ENCODE measurements at places on chromosomes 5 and 9. TPM values are rescaled to one million over a fixed set of nuclear protein-coding genes. Genes with fewer than 3 reads are reported as not detected.

The IL7R gene
- 0.11 TPM for total RNA-seq

The SPATA31E1 gene
- 0.21 TPM for total RNA-seq

The JAKMIP2 gene
- 36.8 TPM for total RNA-seq

The SMIM23 gene
- not detected for total RNA-seq

The SOHLH1 gene
- not detected for total RNA-seq

The TMC1 gene
- total RNA-seq: 0.33 TPM

The PCDHGA11 gene
- 1.8 TPM for total RNA-seq

The TAF11L10 gene
- total RNA-seq: not detected

DNA sequence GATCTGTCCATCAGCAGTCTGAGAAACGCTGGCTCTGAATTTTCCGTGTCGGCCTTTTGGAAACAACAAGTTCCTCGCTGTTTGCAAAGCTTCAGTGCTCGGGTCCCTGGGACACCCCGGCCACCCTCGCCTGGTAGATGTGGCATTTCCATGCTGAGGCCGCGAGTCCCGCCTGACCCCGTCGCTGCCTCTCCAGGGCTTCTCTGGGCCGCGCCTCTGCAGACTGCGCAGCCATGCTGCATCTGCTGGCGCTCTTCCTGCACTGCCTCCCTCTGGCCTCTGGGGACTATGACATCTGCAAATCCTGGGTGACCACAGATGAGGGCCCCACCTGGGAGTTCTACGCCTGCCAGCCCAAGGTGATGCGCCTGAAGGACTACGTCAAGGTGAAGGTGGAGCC, 4.7 kb downstream of the NTNG2 start:
- DNase-seq: no peak

GRCh38 chr5:31059889-31060288, 133.6 kb upstream of the CDH6 start:
- DNase-seq: no peak

- DNase-seq: peak; percentile 51
These were observed 601 bp downstream of the ERGIC1 start for GRCh38 chr5:172834415-172835289.

GRCh38 chr9:93130861-93131481, 3.1 kb downstream of the NINJ1 start:
- DNase-seq: no peak

- DNase-seq: no peak
These were observed 448 bp upstream of the GPRIN1 start for GRCh38 chr5:176610435-176610773.

DNA sequence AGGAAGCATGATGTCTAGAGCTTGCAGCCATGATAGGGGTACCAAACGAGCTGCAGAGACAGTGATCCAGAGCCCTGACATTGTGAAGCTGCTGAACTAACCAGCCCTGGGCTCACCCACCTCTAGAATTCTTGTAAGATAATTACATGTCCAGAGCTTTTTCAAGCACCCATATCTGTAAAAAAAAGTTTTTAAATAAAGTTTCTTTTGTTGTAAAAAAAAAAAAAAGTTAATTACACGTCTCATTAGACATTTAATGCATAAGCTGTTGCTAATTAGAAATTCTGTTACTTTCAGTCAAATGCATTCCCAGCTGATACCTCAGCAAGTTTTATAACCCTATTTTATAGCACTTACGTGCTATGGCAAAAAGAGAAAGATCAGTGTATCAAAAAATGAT, 65.6 kb downstream of the C9orf85 start:
- DNase-seq: no peak

GRCh38 chr5:170315154-170315553, 17.6 kb upstream of the LCP2 start:
- peak; percentile 23 for DNase-seq

DNA sequence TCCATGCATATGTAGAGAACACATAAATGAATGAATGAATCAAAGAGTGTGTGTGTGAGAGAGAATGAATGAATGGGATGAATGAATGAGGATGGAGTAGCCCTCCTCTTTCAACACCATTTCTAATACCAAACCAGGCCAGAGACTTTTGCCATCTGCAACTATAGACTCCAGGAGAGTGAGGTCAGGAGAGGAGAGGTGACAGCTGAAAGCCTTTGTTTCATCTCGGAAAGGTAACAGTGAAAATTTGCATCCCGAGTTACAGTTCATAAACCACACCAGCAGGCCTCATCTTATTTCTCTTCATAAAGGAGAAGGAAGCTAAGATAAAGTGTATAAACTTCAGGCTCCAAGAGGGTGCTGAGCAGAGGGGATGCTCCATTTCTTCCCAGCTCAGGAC, 255.3 kb upstream of the KLF4 start:
- DNase-seq: no peak

DNA sequence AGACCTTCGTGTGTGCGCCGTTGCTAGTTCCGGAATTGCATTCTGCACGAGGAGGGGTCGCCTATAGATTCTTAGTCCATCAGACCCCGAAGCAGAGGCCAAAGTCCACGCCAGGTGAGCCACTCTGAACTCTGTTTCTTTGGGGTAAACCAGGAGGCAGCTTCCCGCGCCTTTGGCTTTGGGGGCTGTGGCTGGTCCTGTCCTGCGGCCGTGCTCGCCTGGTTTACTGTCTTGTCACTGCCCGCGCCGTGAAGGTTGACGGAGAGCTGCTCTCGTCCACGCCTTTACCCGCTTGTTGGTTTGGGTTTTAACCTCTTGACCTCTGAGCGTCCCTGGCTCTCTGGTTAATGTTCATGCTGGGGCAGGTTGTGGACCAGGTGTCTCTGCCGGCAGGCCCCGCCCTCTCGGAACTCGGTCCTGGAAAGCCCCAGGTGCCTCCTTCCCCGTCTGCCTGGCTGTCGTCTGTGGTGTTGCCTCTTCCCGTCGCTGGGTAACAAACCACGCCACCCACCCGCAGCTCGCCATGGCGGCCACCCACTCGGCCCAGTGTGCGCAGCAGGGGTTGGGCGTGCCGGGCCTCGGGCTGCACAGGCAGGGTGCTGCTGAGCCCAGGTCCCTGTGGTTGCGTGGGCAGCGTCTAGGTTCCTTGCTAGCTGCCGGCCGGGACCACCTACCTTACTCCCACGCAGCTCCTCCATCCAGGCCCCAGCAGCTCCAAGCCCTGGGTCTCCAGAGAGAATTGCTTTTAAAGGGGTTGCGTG, 44.6 kb upstream of the CACNA1B start:
- no peak for DNase-seq

- no peak for DNase-seq
These were observed 18.2 kb downstream of the C9orf153 start for GRCh38 chr9:86241216-86241615.

- no peak for DNase-seq
These were observed 29.5 kb downstream of the KCNN2 start for GRCh38 chr5:114391321-114391720.

- DNase-seq: peak; percentile 74
These were observed 27.5 kb downstream of the SH3TC2 start for GRCh38 chr5:149035372-149035790.

DNA sequence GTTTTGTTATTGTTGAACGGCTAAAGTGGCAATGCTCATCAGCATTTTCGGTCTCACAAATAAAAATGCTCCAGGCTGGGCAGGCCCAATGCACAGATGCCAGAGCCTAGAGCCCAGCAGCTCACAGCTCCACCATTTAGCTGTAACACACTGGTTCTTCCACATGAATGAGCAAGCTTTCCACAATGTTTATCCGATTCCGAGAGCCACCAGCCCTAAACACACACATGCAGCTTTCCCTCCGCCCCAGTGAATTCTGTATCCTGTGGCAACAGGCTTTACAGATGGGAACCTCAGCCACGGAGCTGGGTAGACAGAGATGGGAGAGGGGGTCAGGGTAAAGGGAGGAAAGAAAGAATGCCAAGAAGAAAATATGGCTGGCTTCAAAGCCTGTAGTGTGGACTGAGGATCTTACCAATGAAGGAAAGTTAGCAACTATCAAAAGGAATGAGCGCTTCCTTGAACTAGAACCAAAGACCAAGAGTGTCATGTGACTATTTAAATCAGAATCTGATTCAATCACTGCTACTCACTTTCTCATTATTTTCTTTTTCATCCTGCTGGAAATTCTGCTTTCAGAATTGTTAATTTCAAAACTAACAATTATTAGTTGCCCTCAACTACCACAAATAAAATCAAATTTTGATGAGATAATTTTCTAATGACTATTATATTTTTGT, 77.1 kb downstream of the MRPS27 start:
- DNase-seq: peak; percentile 8

DNA sequence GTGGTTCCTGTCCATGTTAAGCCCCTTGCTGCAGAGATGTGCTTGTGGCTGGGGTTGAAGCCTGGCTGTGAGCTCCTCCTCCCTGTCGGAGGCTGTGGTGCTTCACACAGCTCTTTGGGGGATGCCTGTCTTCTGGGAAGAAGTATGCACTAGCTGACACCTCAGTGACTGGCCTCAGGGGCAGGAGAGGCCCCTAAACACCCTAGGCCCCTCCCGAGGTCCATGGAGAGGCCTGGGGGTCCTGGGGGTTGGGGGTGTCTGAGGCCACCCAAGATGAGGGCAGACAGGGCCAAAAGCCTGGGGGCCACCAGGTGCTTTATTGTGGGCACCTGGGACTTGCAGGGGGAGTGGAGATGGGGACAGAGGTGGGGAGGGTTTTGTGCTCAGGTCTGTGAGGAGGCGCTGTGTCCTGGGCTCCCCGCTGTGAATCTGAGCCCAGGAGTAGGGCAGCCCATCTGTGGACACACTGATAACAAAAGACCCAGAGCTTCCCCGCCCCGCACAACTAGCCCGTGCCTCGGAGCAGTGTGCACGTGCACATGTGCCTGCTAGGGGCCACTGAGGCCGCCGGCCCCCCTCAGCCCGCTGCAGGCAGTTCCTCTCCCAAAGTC, 92.0 kb downstream of the PHF2 start:
- no peak for DNase-seq

DNA sequence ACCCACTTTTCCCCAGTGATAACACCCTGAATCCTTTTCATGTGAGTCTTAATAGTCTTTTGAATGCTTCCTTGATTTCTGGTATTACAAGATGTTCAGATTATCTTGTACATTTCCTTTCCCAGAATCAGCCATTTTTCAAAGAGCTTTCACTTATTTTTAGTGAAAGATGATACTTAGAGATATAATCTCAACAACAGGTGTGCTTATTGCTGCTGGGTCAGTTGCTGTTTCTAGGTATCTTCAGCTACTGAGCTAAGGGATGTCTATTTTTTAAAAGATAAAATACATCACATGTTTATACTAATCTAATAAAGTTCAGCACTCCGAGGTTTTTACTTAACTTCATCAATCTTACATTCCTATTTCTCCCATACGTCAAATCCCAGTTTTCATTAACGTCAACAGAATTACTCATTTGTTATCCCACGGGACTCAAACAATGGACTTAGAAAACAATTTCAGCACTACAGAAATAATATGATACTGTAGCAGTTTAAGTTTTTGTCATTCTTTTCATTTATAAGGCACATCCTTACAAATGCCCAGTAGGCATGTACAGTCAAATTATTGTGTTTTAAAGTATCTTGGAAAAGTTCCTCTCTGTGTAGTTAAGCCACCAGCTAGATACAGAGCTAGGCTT, 9.0 kb downstream of the PCDHAC1 start:
- no peak for DNase-seq

DNA sequence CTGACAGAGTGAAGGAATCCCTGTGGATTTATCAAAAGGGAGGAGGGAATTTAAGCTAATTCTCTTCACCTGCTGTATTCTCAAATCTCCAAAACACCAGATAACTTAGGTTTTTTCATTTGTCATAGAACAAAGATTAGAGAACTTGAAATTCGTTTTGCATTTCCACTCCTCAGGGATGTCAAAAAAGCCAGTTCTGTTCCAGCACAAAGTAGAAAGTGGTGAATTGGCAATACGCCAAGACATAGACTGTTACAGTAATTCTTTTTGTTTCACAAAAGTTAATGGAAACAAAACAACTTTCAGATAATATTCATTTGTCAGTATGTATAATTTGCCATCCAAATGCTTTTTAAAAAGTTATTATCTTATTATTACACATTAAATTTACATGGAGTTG, 15.0 kb downstream of the S1PR3 start:
- DNase-seq: no peak

- DNase-seq: no peak
These were observed 895.5 kb upstream of the DMAC1 start for GRCh38 chr9:8694983-8695588.

DNA sequence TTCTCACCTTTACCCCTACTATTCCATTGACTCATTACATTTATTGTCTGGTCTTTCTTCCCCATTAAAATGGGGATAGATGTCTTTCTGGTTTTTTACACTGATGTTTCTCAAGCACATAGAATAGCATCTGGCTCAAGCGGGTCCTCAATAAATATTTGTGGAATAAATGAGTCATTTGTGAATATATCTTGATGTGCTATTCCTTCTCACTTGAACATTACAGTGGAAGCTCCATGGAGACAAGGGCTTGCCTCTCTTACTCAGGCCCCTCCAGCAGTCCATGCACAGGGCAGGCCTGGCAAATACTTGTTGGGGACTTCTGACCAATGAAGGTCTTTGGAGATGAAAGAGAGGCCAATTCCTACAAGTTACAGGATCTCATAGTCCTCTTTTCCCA, 151.7 kb upstream of the TAS2R1 start:
- DNase-seq: no peak

GRCh38 chr5:43482490-43483297, 971 bp downstream of the TMEM267 start:
- no peak for DNase-seq

All from neural crest cell (in vitro differentiated cells).